Chondrocyte (in vitro differentiated cells): ENCODE measurements at places on chromosomes 4 and X.

- DNase-seq: no peak
Observed at GRCh38 chrX:20361081-20361889, 94.6 kb upstream of the RPS6KA3 start.

DNA sequence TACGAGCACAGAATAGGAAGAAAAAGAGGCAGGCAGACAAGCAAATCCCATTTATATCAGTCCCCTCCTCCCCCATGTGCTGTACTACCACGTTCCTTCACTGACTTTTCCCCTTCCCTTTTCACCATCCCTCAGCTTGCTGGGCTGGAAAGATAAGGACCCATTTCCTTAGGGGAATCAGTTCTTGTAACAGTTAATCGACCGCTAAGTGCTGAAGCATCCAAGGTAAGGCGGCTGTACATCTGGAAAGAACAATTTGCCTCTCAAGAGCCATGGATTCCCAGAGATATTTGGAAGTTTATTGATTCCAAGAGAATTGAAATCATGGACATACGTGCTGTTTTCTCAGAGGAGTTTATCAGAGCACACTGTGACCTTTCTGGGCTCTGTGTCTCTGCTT lies 1688.0 kb downstream of the STIM2 start:
- no peak for DNase-seq

GRCh38 chrX:153897899-153898298 lies 6.6 kb upstream of the AVPR2 start:
- DNase-seq: no peak

DNA sequence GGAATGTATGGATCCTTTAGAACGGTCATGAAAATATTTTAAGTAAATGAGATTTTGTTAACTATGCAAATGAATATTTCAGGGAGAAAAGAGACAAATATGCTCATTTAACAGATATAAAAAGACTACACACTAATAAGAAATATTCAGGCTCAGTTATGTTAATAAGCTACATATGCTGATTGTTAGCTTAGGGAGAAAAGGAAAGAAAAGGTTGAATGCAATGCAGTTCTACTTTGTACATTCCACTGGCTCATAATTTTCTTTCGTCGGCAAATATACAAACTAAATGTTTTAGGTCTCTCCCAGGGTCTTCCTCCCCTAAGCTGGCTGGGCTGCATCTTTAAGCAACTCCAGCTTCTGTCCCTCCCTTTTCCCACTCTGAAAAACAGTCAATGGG lies 2.7 kb upstream of the RTL3 start:
- DNase-seq: no peak

GRCh38 chr4:7761720-7762119 lies 177.9 kb downstream of the AFAP1 start:
- peak; percentile 93 for DNase-seq

DNA sequence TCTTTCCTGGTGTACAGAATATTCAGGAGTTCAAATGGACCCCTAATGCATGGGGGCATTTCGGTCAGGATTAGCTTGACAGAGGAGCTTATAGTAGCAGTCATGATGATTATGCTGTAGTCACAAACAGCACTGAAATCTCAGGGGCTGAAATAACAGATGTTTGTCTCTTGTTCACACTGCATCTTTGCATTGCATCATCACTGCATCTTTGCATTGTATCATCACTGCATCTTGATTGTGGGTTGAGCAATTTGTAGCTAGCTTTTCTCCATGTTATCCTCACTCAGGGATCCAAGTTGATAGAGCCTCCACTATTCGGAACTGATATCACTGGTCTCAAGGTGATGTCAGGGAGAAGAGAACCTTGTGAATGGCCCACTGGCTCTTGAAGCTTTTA lies 160.9 kb downstream of the GATB start:
- DNase-seq: no peak

DNA sequence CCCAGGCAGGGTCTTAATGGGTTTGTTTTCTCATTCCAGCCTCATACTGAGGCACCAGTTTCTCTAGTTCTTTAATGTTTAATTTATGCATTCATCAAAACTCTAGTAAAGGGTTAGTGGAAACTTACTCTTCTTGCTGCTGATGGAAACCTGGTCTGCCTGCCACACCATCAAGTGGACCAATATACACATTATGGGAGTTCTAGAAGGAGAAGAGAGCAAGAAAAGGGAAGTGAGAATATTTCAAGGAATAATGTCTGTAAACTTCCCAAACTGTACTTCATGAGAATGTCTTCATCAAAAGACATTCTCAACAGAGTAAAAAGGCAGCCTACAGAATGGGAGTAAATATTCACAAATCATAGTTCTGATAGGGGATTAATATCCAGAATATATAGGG lies 20.9 kb upstream of the DHX15 start:
- no peak for DNase-seq

DNA sequence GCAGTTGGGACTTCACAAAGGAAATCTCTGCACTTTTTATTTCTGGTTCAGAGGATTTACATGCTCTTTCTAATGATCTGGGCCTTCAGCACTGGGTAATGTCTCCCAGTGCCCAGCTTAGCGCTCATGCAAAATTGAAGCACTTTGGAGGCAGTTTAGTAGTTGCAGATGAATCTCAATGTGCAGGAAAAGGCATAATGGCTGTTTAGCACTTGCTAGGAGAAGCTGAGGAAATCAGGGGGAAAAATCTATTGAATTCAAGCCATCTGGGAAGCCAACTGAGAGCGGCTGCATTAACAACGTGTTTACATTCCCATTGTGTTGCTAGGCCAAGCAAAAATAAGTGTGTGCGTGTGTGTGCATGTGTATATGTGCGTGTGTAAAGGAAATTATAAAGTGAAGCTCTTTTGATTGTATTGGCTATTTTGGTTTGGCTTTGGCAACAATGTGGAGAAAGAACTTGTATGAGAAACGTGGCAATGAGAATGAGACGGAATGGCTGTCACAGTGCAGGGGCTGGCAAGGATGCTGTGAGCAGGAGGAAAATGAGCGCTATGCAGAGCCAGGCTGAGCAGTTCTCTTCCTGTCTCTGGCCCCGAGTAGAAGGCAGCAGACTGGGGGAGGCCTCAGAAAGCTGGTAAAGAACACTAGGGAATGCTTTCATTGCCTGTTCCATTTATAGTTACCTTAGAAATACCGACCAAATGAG lies 231.5 kb downstream of the UNC5C start:
- no peak for DNase-seq

DNA sequence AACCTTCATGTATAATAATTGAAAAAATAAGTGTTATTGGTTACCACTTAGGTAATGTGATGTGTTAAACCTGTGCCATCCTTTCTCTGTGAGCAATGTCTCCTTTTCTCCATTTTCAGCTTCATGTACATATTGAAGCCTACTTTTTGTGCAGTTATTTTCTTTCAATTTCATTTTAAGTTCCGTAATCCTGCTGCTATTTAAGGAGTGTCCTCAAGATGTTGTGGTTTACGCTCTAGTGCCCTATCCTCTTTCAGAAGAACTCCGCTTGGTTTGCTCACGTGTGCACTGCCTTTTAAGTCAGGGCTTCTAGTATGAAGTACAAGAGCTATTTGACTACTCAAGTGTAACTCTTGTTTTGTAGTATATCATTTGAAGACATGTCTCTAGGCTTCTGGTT lies 2253.2 kb upstream of the TENM3 start:
- no peak for DNase-seq

DNA sequence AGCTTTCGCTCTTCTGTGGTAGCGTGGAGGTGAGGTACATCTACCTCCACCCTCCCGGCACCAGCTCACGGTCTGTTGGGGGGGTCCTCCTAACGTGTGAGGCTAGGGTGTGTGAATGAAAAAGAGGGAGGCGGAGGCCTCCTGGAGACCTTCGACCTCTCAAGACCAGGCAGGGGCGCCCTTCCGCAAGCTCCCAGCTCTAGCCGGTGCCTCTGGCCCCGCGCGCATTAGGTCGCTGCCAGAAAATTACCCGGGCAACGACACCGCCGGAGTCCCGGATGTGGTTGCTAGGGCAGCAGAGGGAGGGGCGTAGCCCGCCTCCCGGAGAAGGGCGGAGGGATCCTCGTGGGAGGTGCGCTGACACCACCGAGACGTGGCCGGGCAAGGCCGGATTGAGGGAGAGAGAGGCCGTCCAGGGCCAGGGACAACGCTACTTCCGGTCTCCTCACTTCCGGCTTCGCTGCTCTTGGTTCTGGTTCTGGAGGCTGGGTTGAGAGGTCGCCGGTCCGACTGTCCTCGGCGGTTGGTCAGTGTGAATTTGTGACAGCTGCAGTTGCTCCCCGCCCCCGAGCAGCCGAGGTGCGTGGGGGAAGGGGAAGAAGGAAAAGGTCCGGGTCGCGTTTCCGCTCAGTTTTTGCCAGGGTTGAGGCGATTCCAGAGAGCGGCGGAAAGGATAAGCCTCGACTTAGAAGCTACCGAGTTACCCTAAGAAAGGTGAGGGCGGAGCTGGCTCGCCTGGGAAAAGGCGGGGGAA lies at the start of the genes ARFIP1 and TIGD4:
Gene ARFIP1, plus strand, starts transcription at position 442 of the 754 bp plus-strand sequence. CDS start 49,680 bp downstream, outside the sequence.
Gene TIGD4, minus strand, starts transcription at position 218 of the 754 bp plus-strand sequence. CDS start 8,726 bp downstream, outside the sequence.
- DNase-seq: peak; percentile 100

DNA sequence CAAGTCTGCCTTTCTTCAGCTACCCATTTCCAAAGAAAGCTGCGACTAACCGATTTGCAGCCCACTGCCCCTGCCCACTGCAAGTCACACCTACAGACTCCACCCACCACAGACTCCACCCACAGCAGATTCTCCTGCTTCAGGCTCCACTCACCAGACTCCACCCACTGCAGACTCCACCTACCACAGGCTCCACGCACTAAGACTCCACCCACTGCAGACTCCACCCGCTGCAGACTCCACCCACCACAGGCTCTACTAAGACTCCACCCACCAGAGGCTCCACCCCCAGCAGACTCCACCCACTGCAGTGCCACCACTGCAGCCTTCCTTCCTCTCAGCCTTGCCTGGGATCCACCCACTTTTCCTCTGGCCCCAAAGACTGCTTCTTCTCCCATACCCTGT lies 41.3 kb downstream of the ABLIM2 start:
- DNase-seq: peak; percentile 58

GRCh38 chr4:127416115-127416514 lies 216.6 kb upstream of the INTU start:
- no peak for DNase-seq
